ENCODE measurements at places on chromosomes 1 and 21.

DNA sequence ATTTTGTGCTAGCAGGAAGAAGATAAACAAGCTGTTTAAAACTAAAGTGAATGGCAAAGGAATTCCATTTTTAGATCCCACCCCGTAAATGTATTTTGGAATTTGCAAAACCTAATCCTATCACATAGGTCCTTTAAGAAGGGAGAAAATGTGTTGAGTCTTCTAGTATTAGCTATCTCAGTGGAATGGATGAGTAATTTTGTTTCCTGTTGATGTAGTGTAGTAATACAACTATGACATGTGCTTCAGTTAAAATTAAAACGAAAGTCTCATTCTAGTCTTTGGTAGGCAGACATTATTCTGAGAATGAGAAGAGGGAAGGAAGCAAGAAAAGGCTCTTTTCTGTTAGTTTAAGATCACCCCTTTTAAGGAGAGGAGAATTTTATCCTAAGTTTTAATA, 265.9 kb upstream of the C1orf105 start:
- peak; percentile 93 for DNase-seq

DNA sequence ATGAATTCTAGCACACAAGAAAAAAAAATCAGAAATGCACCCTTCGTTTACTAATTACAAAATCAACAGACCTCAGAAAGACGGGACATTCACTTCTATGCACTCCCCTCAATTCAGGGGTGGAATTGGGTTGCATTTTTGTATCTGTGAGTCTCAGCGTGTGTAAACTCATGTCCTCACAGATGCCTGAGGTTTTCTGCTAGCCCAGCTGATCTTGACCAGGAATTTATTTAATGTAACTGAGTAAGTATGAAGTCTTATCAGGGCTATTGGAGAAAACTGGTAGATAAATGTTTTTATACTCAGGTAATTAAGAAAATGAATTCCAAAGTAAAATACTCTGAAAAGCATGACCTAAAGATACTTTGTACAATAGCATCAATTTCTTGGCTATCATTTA, 167.7 kb downstream of the RUNX1 start:
- peak; percentile 71 for DNase-seq

DNA sequence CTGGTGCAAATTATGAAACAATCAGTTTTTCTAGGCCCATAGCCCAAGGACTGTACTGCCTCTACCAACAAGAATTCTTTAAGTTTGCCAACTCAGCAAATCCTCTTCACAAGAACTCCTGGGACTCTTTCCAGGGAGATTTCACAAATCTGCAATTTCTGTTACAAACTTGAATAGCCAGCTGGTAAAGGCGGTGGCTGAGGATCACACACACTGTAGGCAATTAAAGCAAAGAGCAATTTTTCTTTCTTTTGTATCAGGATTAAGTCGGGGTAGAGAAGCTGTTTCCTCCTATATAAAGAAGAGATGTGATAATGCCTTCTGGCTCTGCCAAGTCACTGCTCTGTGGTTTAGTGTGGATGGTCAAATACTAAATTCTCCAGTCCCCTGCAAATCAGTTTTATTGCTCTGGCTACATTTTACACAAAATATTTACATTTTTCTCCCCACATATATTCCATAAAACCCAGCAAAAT, 1.7 kb downstream of the ALDH9A1 start:
- DNase-seq, result peak; percentile 79

GRCh38 chr1:161153682-161154337, at the start of gene UFC1:
Gene UFC1, plus strand, starts transcription at chr1:161153978. Its CDS starts 20 bp downstream, at chr1:161153998.
- DNase-seq, result peak; percentile 93

DNA sequence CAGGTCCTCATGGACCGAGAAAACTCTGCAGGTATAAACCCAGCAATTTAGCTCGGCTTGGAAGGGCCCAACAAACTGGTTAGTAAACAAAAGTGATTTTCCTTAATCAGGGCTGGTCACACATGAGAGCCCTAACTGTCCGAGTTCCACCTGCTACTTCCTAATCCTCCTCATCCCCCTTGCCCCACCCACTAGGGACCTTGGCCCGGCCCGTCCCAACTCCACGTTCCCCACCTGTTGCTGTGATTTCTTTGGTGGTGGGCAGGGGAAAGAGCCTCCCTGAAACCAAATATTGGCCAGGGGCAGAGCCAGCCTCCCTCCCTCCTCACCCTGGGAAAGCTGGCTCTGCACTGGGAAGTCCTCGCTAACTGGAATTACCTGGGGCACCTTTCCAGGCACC, 304.2 kb upstream of the PROX1 start:
- no peak for DNase-seq

All from HCEC 1CT (cell line).